ENCODE measurements at places on chromosomes 3 and 15.
A peak's percentile ranks its signal among the peaks of the same experiment; 100 is the strongest.

DNA sequence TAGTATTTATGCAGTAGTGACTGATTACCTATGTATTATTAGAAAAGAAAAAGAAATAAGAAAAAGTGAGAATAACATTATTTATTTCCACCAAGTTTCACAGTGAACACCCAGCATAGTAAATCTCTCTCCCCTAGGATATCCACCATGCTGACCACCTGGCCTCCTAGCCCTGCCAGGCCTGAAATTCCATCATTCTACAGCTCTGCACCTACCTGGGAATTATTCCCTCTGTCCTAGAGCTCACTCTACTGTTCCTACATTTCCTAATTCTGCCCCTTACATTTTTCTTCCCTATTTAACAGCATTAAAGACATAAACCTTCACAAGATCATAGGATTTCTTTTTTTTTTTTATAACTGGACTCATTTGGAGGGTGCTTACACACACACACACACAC is 525.3 kb upstream of the PPP2R3A start:
- no peak for DNase-seq

GRCh38 chr15:40990789-40991188 is 37.5 kb downstream of the CHAC1 start:
- no peak for DNase-seq

- no peak for DNase-seq
These were observed 10.7 kb downstream of the LRTM1 start for GRCh38 chr3:54917174-54917573.

DNA sequence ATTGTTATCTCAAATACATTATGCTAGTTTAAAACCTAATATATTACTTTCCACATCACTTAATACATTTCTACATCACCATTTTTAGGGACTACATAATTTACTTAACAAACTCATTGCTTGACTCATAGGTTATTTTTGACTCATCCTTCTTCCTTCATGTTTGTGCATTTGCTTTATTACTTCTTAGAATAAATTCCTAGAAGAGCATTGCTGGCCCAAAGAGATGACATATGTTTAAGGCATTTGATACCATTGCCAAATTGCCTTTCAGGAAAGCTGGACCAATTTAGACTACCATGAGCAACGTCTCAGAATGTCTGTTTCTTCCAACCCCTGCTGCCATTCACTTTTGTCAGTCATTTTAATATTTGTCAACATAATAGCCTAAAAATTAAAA is 905.8 kb downstream of the IGSF11 start:
- no peak for DNase-seq

- no peak for DNase-seq
These were observed 14.4 kb upstream of the STARD5 start for GRCh38 chr15:81338170-81339007.

DNA sequence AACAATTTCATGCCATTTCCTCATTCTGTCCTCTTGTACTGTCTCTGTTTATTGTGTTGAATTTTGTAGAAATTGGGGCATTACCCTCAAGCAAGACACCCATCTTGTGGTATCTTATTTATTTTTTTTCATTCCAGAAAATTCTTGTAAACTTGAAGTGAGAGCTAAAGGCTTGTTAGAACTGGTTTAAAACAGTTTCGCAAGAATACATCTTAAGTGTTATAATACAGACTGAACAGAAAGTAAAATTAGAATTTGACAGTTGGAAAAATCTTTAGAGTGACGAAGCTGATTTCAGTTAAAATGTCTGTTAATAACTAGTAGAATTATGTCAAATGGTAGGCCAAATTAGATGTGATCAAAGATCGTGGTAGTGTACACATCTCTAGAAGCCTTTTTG is 26.9 kb downstream of the RNF13 start:
- no peak for DNase-seq

GRCh38 chr3:69499899-69500421 is 114.1 kb upstream of the FRMD4B start:
- DNase-seq, result no peak

GRCh38 chr3:171666516-171666915 is 143.8 kb downstream of the PLD1 start:
- DNase-seq, result no peak

GRCh38 chr3:64417816-64418215 is 192.6 kb upstream of the PRICKLE2 start:
- no peak for DNase-seq

GRCh38 chr3:62375655-62376453 is 2.5 kb upstream of the FEZF2 start:
- DNase-seq, result no peak

DNA sequence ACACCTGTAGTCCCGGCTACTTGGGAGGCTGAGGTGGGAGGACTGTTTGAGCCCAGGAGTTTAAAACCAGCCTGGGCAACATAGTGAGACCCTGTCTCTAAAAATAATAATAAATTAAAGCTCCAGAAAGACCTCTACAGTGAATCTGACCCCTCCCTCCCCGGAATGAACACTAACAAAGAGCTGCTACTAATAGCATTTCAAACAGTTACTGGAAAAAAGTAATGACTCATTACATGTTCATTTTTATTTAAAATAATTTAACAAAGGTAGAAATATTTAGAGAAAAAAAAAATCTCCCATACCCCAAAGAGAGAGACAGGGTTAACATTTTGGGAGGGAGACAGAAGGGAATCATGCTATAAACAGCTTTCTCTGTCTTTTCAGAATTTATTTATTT is 2.2 kb upstream of the UBA3 start:
- no peak for DNase-seq

DNA sequence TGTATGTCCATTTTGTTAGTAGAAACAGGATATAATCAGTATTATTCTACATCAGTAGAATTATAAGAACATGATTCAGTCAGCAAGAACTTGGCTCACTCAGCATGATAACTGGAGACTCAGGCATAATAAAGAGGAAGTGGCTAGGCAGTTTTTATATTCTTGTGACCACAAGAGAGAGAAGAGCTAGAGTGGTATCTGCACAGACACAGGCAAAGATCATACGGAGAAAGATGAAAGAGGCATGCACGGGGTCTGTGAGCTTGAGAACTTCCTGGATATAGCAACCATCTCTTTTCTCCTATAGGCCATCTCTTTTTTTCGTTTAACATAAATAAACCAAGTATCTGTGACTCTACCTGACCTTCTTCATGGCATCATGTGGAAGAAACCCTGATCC is 46.8 kb downstream of the MYO5A start:
- DNase-seq, result no peak

DNA sequence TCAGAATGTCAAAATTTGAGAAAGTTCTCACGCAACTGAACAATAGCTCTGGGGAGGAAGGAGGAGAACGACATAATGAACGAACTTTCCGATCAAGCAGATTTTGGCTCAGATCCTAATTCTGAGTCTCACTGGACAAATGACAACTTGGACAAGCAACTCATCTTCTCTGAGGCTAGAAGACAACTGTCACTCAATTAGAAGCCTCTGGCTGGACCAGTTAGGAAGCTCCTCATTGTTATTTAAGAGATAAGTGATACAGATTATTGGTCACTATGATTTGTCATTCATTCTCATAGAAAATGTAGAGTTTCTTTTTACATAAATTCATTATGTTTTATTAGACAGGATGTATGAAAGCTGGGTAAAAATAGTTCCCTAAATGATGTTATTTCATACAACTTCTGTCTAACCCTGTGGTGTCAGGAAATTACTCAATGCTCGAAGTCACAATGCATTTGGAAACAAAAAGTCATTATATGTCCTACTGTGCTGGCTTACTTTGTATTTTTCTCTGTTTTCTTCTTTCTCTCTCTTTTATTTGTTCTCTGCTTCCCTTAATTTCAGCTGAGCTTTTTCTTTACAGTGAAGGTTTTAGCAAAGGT is 11.0 kb upstream of the C3orf49 start:
- DNase-seq, result no peak

- no peak for DNase-seq
These were observed 64.8 kb downstream of the RASGRF1 start for GRCh38 chr15:79025802-79026201.

DNA sequence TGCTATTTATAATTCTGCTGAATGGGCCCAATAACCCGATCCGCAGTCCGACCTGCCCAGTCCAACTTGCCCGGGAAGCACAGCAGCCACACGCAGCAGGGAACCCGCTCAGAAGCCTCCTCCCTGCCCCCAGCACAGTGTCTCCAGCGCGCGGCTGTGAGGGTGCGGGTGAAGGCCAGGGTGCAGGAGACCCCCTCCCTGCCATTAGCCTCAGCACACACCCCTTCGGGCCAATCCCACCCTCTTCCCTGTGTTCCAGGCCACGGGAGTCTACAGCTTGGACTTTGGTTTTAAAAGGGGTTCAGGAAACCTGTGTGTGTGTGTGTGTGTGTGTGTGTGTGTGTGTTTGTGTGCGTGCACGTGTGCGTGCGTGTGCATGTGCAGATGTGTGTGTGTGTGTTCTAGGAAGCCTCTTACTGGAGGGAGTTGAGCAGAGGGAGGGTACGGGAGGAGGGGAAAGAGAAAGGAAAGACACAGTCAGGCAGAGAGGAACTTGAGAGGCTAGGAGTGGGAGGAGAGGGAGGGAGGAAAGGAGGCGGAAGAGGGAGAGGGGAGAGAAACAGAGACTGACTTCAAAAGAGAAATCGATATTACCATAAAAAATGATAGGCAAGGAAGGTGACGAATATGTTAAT is 34.2 kb downstream of the ATP2B2 start:
- DNase-seq, result no peak

DNA sequence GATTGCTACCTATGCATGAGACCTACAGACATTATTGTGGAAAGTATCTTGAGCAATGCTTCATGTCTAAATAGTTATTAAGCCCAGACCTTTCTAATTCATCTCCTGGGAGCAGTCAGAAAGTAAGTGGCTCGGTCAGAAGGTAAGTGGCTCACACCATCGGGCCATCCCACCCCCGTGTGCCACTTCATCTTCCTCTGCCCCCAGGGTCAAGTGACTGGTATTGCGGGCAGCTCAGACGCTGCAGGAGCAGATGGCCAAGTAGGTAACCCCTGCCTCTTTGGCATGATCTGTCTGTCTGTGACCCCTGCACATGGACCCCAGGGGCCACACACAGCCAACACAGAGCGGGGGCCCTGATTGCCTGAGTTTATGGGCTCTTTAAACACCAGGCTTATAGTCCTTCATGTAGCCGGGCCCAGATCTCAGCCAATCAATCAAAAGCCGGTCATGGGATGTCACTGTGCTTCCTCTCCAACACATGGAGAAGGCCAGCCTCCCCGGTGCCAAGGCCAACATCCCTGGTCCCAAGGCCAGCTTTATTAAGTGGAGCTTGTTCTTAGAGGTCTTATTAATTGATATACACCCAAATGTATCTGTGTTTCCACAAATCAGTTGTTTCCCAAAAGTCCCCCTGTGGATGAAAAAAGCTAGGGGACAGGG is 42.9 kb downstream of the LARP6 start:
- DNase-seq, result no peak

DNA sequence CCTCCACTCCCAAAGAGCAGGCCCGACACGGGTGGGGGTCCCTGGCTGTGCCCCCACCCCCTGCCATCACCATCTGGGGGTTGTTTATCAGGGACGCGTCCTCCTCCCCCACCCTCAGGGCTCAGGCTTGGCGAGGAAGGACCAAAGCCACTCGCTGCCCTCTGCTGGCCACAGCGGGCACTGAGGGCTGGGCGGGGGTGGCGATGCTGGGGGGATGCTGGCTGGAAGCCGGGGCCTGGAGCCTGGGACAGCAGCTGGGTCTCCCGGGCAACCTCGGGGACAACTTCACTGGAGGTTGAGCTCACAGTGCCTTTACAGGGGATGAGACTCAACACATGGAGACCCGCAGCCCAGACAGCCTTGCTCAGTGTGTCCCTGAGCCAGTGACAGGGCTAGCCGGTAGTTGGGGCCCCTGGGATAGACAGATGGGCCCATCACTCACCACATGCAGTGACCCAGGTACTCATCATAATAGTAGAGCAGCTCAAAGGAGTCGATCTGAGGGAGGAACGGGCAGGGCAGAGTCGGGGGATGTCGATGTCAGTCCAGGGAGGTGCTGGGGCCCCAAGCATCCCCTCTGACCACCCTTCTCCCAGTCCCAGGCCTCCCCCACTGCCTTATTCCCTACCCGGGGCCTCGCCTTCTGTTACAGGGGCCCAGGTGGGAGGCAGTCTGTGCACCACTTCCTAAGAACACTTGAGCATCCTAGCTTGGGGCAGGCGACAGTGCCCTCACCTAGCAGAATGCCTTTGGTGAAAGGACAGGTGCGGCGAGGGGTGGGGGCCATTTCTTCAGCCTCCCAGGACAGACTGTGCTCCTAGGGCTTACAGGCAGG is 5.9 kb upstream of the CALML4 start:
- DNase-seq, result peak; percentile 39

GRCh38 chr3:107975529-107976201 is 115.2 kb downstream of the CD47 start:
- DNase-seq, result no peak

GRCh38 chr15:48242015-48242414 is 35.9 kb downstream of the SLC12A1 start:
- no peak for DNase-seq

GRCh38 chr3:50195501-50196252 is 4.3 kb downstream of the GNAT1 start:
- no peak for DNase-seq

GRCh38 chr3:154584974-154585373 is 155.0 kb upstream of the GPR149 start:
- no peak for DNase-seq

GRCh38 chr15:40471808-40472150 is 995 bp downstream of the CHST14 start:
- DNase-seq, result no peak

GRCh38 chr3:122350814-122351418 is 25.9 kb downstream of the CSTA start:
- DNase-seq, result no peak

DNA sequence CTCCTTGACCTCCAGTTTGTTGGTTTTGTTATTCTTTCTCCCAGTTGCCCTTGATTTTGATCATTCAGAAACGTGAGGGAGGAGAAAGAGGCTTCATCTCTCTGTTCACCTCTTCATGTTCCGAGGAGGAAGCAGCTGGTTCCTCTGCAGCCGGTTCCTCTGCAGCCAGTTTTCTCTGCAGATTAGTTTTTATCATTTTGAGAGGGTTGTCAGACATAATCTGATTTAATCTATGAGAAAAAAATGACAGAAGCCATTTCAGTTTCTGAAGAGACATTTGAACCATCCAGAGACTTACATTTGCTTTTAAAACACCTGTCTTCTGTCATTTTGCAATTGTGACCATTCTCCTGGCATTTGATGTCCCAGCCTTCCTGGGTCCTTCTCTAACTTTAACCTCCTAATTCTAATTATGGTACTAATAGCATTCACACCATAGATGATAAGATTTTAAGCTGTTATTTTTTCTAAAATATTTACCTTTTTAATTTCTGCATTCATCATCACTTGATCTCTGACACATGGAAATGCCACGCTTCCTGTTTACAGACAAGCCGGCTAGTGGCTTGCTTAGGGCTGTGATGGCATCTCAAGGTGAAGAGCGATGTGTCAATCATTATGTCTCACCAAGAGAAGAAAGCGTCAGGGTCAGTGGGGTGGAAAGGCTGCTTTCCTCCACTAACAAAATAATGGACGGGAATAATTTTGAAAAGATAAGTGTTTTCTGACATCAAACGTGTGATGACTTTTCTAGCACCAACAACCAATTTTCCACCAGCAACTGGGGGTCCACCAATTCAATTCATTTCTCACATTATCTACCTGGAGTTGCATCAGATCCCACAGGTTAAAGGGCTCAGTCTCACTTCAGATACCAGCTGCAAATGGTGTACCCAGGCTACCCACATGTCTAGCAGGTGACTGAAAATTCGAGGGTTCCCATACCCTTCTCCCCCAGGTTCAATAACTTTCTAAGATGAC is 76.4 kb downstream of the CHRNA7 start:
- no peak for DNase-seq
